ENCODE measurements at places on chromosomes 3 and 15.

DNA sequence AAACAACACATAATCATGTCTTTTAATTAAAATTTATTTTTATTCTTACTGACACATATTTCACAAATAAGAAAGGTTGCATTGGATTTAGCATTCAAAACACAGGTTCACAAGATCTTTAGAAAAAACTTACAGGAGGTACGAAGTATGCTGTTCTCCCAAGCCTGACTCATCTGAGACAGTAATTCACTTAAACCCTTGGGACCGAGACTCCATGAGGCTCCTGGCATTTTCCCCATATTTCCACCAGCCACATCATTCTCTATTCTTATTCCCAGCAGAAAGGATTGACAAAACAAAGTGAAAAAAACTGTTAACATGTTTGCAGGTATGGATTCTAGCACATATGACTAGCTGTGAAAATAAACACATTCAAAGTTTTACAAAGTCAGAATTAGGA, 52.6 kb downstream of the CNTN3 start:
- DNase-seq: no peak

- no peak for DNase-seq
These were observed 34.7 kb downstream of the ARRDC4 start for GRCh38 chr15:97995192-97995591.

- no peak for DNase-seq
These were observed 78.4 kb downstream of the WDR72 start for GRCh38 chr15:53681056-53681455.

DNA sequence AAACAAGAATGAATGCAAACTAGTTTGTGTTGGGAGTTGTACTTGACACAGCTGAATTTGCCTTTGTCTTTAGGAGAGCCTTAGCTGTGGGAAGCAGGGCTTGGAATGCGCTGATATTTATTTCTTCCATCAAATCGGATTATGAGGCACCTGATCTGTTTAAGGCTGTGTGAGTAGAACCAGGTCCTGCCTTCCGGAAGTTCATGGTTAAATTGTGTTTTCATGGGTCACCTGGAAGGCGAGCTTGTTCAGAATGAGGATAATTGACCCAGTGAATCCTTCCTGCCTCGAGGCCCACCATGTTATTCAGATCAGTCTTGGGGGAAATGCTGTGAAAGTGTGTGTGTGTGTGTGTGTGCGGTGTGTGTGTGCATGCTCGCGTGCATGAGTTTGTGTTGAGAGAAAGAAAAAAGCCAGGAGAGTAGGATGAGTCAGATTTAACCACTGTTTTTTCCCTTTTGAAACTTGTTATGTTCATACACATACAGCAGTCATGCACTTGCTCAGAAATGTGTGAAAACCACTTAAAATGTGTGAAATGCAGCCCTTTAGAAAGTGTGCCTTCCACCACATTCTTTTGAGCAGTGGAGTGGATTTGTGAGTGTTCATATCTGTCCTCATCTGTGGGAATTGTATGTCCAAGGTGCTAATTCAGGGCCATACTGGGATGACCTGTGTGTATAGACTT, 36.7 kb downstream of the SMAD3 start:
- peak; percentile 87 for DNase-seq

- DNase-seq: no peak
These were observed 32.3 kb upstream of the MAP3K13 start for GRCh38 chr3:185330644-185331043.

- no peak for DNase-seq
These were observed 175.5 kb downstream of the CFAP20DC start for GRCh38 chr3:58874248-58874741.

GRCh38 chr15:79922512-79923078, 25.8 kb upstream of the MTHFS start:
- DNase-seq: no peak
